ENCODE measurements at places on chromosomes 11 and 22. TPM values are rescaled to one million over a fixed set of nuclear protein-coding genes. Genes with fewer than 3 reads are reported as not detected.

The CCDC157 gene
- 1.5 TPM for polyA plus RNA-seq

The TSGA10IP gene
- polyA plus RNA-seq = not detected

The CAPN5 gene
- polyA plus RNA-seq = 0.88 TPM

The UCP3 gene
- 0.12 TPM for polyA plus RNA-seq

The ELFN2 gene
- 0.44 TPM for polyA plus RNA-seq

The NOX4 gene
- 0.12 TPM for polyA plus RNA-seq

The RAB38 gene
- 70.7 TPM for polyA plus RNA-seq

The POLR2F gene
- 200 TPM for polyA plus RNA-seq

The MUC2 gene
- polyA plus RNA-seq = not detected

The CHRM1 gene
- not detected for polyA plus RNA-seq

The DGAT2 gene
- 1.3 TPM for polyA plus RNA-seq

The RIBC2 gene
- polyA plus RNA-seq = 1.7 TPM
